ENCODE measurements at places on chromosomes 16 and 17.

- no peak for DNase-seq
Observed at GRCh38 chr17:146983-147761, 9.8 kb downstream of the SCGB1C2 start.

GRCh38 chr17:41278176-41278955, 2.9 kb downstream of the KRTAP9-7 start:
- DNase-seq = no peak

- DNase-seq = no peak
Observed at GRCh38 chr17:15261802-15262290, 3.3 kb downstream of the PMP22 start.

GRCh38 chr16:49743658-49744057, 112.3 kb downstream of the ZNF423 start:
- no peak for DNase-seq

- no peak for DNase-seq
Observed at GRCh38 chr17:6476076-6476809, 32.0 kb downstream of the PIMREG start.
